ENCODE measurements at places on chromosomes 6 and 20.

- DNase-seq: no peak
These were observed 55.3 kb upstream of the LY86 start for GRCh38 chr6:6533176-6533575.

DNA sequence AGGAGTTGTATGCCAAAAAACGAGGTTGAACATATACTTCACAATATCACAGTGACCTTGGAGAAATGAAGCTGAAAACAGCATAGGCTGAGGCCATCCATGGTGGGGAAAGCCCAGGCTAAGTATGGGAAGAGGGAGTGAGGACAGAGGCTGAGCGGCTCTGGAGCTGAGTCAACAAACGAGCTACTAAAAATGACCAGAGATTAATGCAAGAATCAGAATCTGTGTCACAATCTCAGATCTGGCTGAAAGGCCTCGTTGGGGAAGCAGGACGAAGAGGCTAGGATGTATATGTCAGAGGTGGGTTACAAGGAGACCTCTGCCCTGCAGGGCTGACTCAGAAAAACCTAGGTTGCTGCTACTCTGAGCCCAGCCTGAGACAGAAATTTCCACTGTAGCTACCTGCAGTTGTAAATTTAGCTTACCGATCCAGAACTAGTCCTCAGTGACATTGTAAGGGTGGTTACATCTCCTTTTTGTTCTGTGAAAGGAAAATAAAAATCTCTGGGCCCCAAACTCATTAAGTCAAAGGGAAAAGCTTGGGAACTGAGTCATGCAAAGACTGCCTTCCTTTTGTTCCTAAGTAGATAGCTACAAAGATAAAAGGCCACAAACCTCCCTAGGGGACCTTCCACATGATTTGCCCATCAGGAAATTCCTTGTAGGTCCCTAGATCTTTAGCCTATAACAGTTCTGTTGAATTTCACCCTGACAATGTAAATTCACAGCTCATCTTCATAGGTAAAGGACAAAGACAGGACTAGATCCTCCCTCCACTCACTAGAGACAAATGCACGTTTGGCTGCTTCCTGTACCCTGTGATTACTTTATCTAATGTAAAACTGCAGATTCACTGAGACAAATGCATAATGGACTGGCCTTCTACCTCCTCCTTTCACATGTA, 8.5 kb upstream of the TUBB2A start:
- no peak for DNase-seq

DNA sequence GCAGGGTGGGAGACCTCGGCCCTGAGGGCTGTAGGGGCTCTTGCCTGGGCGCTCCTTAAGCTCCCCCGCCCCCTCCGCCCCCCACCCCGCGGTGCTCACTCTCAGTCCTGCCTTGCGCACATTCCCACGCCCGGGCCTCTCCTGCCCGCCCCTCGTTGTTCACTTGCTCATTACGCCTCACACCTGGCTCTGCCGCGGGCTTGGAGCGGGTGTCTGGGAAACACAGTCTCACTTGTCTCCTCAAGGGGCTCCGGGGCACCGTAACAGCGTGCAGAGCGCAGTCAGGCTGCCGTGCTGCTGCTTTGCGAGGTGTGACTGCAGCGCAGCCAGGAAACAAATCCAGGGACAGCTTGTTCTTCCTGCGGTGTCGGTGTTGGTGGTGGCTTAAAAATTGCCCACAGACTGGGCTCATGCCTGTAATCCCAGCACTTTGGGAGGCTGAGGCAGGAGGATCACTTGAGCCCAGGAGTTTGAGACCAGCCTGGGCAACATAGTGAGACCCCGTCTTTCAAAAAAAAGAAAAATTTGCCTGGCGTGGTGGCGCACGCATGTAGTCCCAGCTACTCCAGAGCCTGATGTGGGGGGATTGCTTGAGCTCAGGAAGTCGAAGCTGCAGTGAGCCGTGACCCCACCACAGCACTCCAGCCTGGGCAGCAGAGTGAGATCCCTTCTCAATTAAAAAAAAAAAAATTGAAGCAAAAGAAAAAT, 4.6 kb downstream of the NPBWR2 start:
- DNase-seq: no peak

- DNase-seq: no peak
These were observed 75.4 kb upstream of the ADGRB3 start for GRCh38 chr6:68559716-68560115.

DNA sequence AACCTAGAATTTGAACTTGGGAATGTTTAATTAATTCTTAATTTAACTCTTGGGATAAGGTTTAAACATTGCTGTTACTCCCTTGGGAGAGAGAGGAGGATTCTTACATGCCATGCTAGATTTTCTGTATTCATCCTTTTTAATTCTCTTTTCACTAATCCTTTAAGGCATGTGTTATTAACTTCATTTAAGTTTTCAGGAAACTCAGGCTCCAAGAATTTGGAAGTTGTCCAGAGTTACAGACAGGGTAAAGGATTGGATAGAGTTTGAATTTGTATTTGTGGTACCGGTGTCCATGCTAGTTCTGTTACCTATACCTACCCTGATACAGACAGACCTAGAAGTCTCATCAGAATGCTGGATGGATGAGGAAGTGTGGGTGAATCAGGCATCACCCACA, 23.7 kb downstream of the DOK5 start:
- DNase-seq: no peak

- no peak for DNase-seq
These were observed 7.1 kb upstream of the ATP9A start for GRCh38 chr20:51775241-51775640.

DNA sequence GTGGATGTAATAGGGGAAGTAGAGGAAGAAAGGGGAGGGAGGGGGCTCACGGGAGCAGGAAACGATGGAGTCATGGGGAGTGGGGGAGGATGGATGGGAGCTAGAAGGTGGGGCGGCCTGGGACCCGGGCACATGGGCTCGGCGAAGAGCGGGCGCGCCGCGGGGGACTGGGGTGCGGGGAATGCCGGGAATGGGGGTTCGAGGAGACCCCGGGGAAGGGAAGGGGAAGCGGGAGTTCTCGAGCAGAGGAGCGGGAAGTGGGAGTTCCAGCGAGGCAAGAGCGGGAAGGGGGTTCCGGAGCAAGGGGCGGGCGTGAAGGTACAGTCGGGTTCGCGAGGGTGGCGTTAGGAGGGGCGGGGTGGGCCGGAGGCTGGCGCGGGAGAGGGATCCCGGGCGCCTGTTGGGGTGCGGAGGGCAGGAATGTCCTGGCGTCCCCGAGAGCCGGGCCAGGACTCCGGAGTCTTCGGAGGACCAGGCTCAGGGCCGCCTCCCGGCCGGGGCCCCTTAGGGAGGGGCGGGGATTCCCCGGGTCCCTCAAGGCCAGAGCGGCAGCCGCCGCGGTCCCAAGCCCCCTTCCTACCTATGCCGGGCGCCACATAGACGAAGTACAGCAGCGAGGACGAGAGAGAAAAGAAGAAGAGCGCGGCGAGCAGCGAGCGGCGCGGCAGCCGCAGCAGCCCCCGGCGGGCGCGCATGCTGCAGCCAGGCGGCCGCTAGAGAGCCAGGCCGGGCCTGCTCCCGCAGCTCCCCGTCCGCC, 504 bp downstream of the B4GALT5 start:
- no peak for DNase-seq

DNA sequence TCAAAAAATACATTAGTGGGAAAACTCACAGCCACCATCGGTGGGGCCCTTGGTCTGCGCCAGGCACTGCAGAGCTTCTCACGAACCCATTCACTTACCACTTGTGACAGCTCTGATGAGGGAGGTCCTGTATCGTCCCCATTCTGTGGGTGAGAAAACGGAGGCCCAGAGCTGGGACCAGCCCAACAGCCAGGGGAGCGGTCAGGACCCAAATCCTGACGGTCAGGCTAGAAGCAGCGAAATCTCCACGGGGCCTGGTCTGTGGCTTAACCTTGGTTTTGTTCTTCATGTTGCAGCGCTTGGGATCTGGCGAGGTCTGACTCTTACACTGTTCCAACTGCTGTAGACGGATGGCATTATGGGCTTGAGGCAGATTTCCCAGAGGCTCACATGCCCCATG, 7.7 kb upstream of the VSX1 start:
- DNase-seq: no peak

GRCh38 chr6:26657256-26657655, 2.3 kb downstream of the ZNF322 start:
- DNase-seq: no peak

DNA sequence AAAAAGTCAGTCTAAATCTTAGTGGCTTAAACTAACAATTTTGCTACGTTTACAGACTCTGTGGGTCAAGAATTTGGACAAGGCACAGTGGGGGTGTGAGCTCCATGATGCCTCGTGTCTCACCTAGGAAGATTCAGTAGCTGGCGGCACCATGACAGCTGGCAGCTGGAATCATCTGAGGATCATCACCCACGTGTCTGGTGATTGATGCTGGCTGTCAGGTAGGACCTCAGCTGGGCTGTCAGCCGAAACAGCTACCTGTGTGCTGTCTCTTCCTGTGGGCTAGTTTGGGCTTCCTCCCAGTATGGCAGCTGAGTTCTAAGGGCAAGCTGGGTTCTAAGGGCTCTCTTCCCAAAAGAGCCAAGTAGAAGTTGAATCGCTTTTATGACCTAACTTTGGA, 26.4 kb upstream of the DLGAP4 start:
- DNase-seq: no peak

GRCh38 chr6:163030980-163031379, 303.2 kb downstream of the PACRG start:
- no peak for DNase-seq

DNA sequence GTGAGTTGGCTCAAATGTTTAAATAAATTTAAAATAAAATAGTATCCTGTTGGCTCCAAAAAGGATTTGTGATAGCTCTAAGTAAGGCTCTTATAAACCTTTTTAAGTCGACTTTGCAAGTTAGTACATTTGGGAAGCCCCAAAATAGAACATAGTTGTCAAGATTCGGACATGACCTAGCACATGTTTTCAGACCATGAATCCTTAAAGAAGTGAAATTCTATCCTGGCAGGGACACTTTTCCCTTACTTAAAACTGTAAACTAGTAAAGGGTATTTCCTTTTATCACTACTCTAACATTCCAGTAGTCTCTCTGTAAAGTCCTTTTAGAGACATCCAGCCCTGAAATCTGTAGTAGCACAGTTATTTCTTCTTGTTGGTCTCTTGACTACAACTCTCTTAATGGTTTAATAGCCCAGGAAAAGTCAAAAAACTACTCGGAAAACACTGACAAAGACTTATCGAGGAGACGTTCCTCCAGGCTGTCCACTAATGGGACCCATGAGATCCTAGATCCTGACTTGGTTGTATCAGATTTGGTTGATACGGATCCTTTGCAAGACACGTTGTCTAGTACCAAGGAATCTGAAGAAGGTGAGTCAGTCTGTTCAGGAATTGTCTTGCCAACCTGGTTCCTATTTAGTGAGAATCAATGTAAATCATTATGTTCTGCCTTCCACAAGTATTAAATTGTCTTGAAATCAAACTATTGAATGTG, 83.6 kb downstream of the SCAND1 start:
- no peak for DNase-seq

DNA sequence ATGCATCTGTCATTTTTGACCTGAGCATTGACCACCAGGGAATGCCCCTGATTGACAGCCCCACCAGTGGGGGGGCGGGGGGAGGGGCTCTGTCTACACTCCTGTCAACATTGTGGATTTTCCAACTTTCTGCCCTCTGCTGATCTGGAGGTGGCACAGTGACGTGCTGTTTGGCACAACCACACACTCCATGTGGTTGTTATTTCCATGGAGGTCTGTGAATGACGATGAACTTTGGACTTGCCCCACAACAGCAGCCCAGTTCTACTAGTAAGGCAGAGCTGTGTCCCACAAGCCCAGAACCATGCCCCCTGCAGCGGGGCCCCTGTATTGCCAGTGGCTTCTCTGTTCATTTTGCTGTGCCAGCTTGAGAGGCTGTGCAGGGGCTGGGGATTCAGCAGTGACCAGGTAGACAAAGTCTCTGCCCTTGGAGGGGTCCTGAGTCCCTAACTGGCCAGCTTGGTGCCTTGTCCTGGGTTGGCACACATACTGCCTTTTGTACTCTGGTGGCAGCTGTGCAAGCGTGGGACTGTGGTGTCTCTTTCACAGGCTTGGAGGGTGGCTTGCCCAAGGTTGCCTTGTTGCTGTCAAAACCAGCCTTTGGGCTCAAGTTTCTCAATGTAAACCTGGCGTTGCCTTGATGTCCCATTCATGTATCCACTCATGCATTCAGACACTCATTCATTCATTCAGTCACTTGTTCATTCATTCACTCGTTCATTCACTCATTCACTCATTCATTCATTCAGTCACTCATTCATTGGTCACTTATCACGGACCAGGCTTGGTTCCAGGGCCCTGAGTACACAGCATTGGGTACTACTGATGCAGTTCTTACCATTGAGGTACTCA, 108.5 kb downstream of the SYCP2 start:
- no peak for DNase-seq

DNA sequence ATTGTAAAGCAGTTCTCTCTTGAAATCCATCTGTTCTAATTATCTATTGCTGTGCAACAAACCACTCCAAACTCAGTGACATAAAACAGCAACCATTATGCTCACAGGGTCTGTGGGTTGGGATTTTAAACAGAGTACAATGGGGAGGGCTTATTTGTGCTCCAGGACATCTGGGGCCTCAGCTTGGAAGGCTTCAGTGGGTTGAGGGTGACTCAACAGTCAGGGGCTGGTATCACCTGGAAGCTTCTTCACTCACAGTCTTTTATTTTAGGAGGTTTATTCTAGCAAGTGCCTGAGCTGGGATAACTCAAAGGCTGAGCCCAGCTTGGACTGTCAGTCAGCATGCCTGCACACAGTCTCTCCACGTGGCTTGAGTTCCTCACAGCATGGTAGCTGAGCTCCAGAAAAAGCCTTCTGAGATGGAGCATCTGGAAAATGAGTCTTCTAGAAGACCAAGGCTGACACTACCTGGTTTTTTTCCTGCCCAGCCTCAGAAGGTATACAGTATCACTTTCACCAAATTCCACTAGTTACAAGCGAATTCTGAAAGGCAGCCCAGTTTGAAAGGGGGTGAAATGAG, 234.6 kb upstream of the ID4 start:
- no peak for DNase-seq

GRCh38 chr20:50838707-50839385, 44.0 kb downstream of the BCAS4 start:
- no peak for DNase-seq

- DNase-seq: no peak
These were observed 79.4 kb downstream of the SNX5 start for GRCh38 chr20:17889226-17889625.

DNA sequence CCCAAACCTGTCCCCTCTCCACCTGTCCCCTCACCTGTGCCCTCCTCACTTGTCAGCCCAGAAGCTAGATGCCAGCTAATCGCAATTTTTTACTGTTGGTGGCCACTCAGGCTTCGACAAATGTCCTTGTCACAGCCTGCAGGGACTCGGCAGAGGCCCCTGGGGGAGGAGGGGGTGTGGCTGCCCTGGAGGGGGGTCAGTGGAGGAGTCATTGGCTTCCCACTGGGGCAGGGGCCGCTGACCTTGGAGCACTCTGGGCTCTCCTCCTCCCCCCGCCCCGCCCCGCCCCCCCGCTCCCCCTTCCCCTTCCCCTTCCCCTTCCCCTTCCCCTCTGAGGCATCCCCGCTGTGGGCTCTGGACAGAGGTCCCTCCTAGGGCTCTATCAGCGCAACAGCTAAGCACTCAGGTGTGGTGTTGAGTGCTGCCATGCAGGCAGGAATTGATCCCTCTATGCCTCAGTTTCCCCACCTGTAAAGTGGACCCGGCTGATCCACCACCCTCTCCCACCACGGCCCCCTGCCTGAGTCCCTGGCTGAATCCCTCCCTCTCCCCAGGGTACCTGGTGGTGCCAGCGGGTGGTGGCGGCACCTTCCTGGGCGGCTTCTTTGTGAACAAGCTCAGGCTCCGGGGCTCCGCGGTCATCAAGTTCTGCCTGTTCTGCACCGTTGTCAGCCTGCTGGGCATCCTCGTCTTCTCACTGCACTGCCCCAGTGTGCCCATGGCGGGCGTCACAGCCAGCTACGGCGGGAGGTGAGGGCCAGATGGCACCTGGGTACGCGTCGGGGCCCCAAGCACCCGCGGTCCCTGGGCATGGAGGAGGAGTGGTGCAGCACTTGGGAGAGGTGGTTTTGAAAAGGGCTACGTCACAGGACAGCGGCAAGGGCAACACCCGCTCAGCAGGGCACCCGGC, 23.8 kb downstream of the SLCO4A1 start:
- no peak for DNase-seq
